ENCODE measurements at places on chromosomes 7 and 10. TPM values are rescaled to one million over a fixed set of nuclear protein-coding genes. Genes with fewer than 3 reads are reported as not detected.

The SFMBT2 gene
- 28.6 TPM for total RNA-seq

GRCh38 chr10:131938681-131939080 is 37.9 kb downstream of the PPP2R2D start:
- no peak for DNase-seq

The HOGA1 gene
- total RNA-seq, result 10.3 TPM

DNA sequence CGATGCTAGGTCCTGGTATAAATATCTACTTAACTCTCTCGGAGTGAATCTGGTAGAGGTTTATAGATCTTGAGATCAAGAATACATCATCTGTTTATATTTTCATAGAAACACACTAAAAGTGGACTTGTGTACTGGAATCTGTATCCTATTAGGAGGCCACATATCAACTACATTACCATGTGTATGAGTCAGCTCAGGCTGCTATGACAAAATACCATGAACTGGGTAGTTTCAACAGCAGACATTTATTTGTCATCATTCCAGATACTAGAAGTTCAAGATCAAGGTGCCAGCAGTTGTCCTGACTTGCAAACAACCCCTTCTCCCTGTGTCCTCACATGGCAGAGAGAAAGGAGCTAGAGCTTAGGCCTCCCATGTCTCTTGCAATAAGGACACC is 113.9 kb upstream of the PFKP start:
- no peak for DNase-seq

DNA sequence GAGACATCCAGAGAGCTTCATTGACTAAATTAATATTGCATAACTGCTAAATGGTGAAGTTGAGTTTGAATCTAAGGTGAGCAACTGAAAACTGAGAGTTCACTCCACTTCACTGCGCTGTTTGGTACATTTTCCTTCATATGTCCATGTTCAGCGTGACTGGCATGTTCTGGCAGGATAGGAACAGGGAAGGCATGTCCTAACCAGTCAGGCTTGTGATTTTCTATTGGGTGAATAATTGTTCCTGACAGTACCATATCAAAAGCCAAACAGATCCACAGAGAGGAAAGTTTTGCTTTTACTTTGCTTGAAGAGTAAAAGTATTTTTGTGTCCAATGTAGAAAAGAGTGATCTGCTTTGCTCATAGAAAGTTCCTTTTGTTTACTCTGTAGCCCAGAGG is 53.2 kb downstream of the WDFY4 start:
- no peak for DNase-seq

GRCh38 chr10:13788711-13789447 is 202.1 kb downstream of the PRPF18 start:
- DNase-seq, result peak; percentile 51

The ZNF727 gene
- 4.9 TPM for total RNA-seq

The PARP12 gene
- total RNA-seq, result 10.0 TPM

- DNase-seq, result no peak
Observed at GRCh38 chr10:33695536-33695935, 361.1 kb upstream of the NRP1 start.

DNA sequence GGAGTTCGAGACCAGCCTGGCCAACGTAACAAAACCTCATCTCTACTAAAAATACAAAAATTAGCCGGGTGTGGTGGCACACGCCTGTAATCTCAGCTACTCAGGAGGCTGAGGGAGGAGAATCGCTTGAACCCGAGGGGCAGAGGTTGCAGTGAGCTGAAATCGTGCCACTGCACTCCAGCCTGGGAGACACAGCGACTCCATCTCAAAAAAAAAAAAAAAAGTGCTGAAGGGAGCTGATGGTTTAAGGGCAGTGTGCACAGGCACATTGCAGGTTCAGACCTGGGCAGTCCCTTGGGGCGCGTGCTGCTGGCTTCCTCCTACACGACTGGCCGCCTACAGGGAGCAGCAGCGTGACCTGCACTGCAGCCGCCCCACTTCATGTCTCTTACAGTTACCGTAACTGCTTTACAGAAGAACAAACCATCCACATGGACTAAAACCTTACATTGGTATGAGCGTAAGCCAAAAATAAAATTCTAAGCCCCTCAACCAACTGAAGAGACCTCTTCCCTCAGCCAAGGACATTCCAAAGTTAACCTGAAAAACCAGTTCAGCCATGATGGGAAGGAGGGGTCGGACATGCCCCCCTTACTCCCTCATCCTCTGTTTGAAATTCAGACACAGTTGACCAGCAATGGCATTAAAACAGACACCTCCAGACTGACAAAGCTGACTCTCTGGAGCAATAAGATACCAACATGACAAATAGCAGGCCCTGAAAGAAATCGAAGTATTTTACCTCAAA is 262.2 kb downstream of the ZMYND11 start:
- DNase-seq, result no peak

DNA sequence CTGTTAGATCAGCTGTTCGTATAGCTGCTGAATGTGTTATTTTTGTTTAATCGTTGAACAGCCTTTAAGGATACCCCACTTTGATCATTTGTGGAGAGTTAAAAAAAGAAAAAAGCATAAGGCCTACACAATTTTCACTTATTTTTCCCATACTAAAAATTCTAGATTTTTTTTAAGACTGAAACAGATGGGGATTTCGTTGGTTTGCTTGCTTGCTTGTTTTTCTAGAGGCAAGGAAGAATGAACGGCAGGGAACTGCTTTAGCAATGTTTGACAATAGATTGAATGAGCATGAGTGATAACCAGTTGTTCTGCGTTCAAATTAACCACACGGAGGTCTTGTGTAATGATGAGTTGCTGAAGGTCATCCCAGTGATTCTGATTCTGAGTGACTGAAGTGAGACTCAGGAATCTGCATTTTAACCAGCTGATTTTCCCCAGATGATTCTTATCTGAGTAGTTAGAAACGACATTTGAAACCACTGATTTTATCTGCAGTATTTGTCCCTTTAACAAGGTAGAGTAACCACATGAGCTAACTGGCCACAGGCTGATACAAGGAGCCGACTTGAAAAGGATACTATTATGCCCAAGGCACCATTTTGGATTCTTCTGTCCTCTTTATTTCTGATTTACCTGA is 85.9 kb downstream of the GPR37 start:
- DNase-seq, result no peak

GRCh38 chr10:54772468-54773122 is 28.4 kb downstream of the PCDH15 start:
- DNase-seq, result no peak

- DNase-seq, result no peak
Observed at GRCh38 chr10:130814610-130815009, 496.9 kb downstream of the TCERG1L start.

Data from dorsolateral prefrontal cortex (tissue), 122 donors.